ENCODE measurements at places on chromosomes 7 and 10.

DNA sequence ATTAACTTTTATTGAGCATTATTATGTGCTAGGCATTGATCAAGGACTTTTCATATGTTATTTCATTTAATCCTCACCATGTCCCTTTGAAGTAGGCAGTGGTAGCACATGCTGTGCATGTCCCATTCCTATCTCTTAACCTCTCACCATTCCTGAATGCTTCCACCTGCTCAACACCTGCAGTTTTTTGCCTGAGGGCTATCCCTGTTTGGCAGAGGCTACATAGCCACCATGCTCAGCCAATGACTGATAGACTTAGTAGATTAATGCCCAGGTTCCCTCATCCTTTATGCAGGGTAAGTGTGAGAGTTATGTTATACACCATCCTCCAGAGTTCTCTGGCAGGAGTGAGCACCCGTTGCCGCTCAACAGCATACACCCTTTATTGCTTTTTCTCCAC, 387.8 kb downstream of the BBS9 start:
- DNase-seq: no peak

- DNase-seq: no peak
Measured at GRCh38 chr10:30694518-30695228, 65.1 kb upstream of the LYZL2 start.

DNA sequence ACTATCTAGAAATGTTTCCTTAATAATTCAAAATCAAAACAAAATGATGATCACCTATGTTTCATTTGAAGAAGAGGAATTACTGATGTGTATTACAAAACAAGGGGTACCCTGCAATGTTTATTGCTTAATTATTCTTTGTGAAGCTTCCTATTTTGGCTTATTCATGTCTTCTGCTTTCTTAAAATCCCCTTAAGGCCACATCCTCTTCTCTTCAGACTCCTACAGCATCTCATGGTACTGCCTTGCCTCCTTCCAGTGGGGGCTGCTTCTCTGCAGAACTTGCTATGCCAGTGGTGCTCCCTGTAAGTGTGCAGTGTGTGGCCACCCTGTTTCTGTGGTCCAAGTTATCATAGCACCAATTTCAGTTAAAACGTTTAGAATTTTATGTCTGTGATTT, 35.0 kb downstream of the CCDC146 start:
- peak; percentile 2 for DNase-seq

- no peak for DNase-seq
Measured at GRCh38 chr10:119691726-119692125, 34.1 kb upstream of the INPP5F start.

DNA sequence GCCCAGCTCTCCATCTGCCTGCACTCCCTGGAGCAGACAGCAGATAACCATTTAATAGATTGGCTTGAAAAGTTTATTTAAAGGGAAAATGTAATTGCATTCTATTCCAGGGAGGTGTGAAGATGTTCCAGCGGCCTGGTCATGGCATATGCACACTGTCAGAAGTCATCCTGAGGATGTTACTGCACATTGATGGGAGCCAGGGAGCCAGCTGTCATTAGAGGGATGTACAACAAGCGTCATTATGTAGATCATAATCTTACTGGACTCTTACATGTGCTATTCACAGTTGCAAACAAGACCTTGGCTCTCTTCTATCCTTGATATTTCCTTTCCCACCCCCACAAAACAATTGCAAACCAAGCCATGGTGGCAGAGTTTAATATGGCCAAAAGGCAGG, 65.4 kb downstream of the FAM204A start:
- no peak for DNase-seq

DNA sequence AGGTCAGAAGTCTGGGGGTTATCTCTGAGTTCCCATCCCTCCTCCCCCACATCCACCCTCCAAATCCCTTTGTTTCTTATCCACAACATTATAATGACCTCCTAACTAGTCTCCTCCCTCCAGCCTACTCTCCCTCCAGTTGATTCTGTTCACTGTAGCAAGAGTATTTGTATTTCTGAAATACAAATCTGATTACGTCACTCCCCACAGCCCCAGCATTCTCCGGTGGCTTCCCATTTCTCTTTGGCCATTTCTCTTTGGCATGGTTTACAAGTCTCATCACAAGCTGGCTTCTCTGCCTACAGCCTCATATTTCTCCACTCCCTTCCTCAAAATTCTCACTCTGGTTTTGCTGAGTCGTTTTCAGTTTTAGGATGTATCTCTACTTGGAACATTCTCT, 24.6 kb upstream of the MRPS33 start:
- DNase-seq: no peak

- DNase-seq: peak; percentile 47
Measured at GRCh38 chr7:155533120-155533826, 13.1 kb downstream of the CNPY1 start.

DNA sequence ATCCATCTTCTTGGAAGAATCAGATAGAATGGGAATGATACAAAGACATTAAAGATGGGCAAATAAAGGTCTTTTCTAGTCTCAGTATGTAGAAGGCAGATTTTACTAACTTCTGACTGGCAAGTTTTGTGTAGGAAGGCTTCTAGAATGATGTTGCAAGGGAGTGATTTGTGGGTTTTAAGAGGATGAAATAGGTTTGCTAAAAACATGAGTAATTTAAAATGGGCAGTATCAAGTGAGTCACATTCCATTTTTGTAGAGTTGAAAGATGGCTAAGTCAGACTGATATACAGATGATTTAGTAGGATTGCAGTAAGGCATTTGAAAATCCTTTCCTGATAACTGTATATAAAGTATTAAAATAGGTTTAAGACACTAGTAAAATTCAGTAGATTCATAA, 777.4 kb downstream of the SORCS1 start:
- DNase-seq: no peak

DNA sequence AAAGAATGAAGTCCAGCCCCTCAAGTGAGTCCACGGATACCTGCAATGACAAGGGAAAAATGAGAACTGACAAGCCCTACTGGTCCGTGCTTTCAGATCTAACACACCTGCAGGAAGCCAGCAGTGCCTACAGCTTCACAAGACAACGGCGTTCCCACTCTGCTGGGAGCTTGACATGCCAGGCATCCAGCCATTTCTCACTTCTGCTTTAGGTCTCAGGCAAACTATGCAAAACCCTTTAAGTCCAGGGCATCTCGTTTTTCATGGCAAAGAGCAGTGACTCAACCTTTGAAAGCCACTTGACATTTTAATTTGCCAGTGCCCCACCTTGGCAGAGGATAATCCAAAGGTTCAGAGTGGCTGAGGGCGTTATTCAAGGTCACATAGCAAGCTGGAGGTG, 49.1 kb upstream of the GPAM start:
- no peak for DNase-seq

DNA sequence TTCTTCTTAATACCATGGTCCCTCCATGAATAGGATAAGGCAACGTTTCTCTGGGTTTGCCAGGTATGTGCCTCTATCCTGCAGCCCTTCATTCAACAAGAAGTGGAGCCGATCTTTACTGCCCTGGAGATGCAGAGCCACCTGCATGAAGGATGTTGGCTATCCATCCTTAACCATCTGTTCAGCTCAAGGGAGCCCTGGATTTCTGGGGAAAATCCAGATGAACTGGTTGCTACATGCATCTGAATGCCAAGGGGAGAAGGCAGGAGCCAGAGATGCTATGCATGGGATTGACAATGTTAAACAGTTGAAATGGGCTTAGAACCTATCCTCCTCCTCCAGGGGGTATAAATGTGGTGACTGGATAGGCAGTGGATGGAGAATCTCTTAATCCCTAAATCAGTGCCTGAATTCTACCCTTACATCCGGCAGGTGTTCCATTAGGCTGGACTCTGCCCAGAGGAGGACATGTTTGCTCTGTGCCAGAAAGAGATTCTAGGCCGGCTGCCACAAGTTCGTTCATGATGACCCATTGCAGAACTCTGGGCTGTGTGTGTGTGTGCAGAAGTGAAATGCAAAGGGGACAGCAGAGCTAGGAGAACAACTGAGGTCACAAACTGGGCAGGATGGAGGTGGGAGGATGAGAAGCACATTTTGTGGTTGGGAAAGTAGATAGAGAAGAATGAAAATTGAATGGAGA, 15.6 kb downstream of the CPED1 start:
- no peak for DNase-seq

- DNase-seq: peak; percentile 56
Measured at GRCh38 chr10:96325719-96326373, 21.6 kb downstream of the DNTT start.

DNA sequence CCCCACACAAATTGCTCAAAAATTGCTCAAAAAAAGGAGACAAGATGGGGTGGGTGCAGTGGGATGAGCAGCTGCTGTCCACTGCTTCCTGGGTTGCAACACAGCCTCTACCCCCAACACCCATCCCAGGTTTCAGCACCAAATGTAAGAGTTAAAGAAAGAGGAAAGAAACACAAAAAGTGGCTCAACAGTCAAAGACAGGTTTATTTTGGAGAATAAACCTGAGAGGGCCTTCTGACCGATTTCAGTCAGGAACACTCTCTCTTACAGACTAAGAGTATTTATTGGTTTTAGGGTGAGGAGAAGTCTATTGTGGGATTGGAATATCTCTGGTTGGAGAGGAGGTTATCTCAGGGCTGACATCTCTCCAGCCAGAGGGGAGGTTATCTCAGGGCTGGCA, 28.4 kb downstream of the OR13A1 start:
- DNase-seq: no peak

DNA sequence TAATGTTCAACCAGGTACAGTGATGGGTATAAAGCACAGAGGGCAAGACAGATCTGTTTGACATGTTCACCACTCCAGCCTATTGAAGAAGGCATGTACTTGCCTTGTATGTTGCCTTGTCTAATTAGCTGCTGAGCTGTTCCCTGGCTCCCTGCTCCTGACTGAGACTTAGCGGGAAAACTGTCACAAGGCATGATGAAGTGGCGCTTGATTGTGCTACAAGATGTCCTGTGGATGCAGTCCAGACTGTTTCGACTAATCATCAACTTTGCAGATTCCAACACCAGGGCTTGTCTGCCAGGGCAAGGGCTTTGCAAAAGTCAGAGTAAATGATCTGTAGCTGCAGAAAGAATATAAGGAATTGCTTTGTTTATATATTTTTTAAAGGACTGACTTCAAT, 136.2 kb upstream of the NRBF2 start:
- no peak for DNase-seq

- no peak for DNase-seq
Measured at GRCh38 chr10:48498940-48499510, 105.8 kb downstream of the ARHGAP22 start.

- no peak for DNase-seq
Measured at GRCh38 chr10:119604468-119604867, 7.7 kb upstream of the TIAL1 start.

DNA sequence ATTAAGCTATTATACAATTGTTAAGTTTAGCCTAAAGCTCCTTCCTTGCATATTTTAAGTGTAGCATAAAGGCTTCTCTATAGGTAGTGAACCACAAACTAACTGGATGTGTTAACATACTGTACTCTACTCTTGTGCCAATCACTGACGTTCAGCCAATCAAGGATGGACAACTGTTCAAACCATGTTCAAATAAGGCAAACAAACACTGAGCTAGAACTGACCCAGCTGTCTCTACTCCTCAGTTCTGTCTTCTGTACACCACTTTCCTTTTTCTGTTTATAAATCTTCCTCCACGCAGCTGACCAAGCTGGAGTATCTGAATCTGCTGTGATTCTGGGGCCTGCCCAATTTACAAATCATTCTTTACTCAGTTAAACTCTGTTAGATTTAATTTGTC, 188.7 kb upstream of the MBL2 start:
- DNase-seq: no peak

DNA sequence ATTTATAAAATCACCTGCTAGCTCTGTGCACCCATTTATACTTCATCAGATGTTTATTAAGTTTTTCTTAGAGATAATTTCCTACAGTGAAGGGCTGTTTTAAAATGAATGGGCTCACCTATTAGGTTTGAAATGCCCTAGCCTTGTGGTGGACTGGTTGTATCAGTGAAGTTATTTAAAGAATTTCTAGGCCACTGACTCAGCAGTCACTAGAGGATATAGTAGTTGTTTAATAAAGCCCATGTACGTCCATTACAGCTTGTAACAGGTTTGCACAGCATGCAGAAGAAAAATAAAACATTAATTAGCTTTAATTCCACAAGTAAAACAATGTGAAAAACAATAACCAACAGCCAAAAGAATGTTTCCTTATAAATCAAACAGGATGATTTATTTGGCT, 128.0 kb downstream of the RSU1 start:
- no peak for DNase-seq
